ENCODE measurements at places on chromosomes 6 and 20.

- no peak for DNase-seq
Measured at GRCh38 chr6:128259029-128259724, 261.2 kb downstream of the PTPRK start.

GRCh38 chr6:19157486-19157885, 679.7 kb upstream of the ID4 start:
- no peak for DNase-seq

GRCh38 chr20:23230766-23231385, 119.7 kb upstream of the NXT1 start:
- DNase-seq: peak; percentile 64

DNA sequence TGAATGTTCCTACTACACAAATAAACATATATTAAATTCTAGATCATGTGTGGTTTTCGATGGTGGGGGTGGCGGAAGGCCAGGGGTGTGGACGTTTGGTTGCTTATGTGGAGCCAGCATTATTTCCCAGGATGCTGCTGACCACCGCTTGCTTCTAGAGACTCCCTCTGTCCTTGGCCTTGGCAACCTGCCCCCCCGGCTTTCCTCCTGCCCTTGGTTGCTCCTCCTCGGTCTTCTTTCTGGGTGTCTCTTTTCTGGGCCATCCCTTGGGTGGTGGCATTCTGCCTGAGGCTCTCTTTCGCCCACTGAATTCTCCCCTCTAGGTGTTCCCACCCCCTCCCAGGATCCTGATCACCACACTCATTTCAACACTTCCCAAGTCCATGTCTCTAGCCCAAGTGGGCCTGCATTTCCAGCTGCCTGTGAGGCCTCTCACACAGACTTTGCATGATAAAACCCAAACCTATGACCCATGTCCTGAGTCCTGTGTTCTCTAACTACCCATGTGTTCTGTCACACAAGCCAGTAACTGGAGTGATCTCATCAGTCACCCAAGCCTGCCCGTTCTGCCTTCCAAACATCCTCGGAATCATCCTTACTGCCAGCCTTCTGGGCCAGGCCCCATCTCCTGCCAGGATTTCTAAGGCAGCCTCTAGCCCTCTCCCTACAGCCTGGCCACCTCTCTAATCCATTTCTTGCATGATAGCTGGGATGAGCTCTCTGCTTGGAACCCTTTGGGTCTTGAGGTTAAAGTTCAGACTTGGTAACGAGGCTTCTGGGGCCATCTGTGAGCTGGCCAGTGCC, 71.2 kb downstream of the CDS2 start:
- no peak for DNase-seq

- no peak for DNase-seq
Measured at GRCh38 chr6:43181942-43182860, at the start of gene CUL9. CUL9 (plus strand) TSS chr6:43182196; CDS start chr6:43184311, 2,115 bp downstream.

DNA sequence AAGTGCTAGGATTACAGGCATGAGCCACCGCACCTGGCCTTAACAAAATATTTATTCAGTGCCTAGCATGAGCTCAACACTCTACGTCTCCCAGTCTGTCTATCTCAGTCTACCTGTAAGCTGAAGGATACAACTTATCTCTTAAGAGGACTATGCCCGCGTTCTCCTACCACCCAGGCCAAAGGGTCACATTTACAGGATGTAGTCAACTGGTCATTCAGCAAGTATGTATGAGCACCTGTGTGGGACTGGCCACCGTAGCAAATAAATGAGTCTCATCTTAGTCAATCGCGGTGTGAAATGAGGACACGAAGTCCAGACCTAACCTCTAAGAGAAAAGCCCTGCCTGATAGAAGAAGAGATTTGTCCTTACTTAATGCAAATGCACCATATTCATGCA, 49.9 kb downstream of the MUC22 start:
- DNase-seq: no peak

- DNase-seq: no peak
Measured at GRCh38 chr20:25984933-25985332, 288.3 kb upstream of the ZNF337 start.

Data from vagina (tissue), 2 donors.